Stimulated activated CD4-positive, alpha-beta T cell treated with anti-CD3 and anti-CD28 coated beads, TNF-alpha, amount 100 ng/mL, for 4 hours (primary cell): ENCODE measurements at places on chromosomes 1 and 21.

- DNase-seq, result no peak
Observed at GRCh38 chr1:202806845-202807450, 1.3 kb downstream of the KDM5B start.

DNA sequence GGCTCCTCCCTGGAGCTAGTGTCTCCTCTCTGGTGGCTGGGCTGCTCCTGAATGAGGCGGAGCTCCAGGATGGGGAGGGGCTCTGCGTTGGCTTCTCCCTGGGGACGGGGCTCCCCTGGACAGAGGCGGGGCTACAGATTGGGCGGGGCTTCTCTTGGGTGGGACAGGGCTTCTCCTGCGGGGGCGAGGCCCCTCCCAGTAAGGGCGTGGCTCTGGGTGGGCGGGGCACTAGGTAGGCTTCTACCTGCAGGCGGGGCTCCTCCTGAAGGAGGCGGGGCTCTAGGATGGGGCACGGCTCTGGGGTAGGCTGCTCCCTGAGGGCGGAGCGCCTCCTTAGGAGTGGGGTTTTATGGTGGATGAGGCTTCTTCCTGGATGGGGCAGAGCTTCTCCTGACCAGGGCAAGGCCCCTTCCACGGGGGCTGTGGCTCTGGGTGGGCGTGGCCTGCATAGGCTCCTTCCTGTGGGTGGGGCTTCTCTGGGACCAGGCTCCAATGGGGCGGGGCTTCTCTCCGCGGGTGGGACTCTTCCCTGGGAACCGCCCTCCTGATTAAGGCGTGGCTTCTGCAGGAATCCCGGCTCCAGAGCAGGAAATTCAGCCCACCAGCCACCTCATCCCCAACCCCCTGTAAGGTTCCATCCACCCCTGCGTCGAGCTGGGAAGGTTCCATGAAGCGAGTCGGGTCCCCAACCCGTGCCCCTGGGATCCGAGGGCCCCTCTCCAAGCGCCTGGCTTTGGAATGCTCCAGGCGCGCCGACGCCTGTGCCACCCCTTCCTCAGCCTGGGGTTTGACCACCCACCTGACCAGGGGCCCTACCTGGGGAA is 22.7 kb upstream of the ARF1 start:
- DNase-seq, result peak; percentile 30

DNA sequence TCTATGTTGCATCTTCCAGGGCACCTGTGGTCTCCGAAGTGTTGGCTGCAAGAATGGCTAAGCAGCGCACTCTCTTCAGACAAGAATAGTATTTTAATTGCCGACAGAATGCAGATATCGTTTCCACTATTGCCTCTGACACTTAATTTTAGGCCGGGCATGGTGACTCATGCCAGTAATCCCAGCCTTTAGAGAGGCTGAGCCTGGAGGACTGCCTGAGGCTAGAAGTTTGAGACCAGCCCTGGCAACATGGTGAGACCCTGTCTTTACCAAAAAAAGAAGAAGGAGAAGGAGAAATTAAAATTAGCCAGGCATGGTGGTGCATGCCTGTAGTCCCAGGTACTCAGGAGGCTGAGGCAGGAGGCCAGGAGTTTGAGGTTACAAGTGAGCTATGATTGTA is 306.9 kb downstream of the KIF26B start:
- DNase-seq, result no peak

- no peak for DNase-seq
Observed at GRCh38 chr1:24619376-24619775, 23.7 kb upstream of the SRRM1 start.

- DNase-seq, result no peak
Observed at GRCh38 chr1:4317207-4317606, 337.2 kb upstream of the AJAP1 start.

DNA sequence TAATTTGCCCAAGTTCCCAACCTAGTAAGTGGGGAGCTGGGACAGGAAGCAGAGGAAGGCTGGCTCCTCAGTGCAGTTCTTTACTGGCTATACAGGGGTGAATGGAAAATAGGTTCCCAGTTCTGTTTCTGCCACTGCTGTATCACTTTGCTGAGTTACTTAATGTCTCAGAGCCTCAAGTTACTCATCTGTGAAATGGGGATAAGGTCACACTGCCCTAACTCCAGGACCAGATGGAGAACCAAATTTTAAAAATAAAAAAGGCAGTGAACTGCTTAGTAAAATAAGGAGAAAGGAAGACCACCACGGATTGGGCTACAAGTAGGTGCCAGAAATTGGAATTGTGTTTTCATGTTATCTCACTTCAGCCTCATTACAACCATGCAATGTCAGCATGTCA is 147.8 kb downstream of the OMA1 start:
- DNase-seq, result no peak

- DNase-seq, result no peak
Observed at GRCh38 chr1:41351262-41352151, 9.7 kb upstream of the FOXO6 start.

DNA sequence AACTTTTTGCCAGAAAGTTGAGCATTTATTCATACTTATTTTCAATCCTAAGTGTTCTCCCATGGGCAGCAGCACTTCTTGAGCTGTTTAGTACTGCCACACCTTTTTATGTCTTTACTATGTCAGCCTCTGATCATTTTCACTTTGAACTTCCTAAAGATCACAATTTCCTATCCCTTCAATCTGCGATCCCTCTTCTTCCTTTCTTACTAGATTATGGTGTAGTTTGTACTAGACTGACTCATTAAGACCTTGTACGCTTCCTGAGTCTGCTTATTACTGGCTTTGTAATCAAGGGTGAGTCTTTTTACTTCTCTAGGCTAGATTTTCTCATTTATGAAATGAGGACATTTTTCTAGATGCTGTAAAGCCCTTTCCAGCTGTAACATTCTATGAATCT is 55.1 kb downstream of the LRIG2 start:
- DNase-seq, result no peak

- DNase-seq, result no peak
Observed at GRCh38 chr1:162029157-162029556, 5.5 kb upstream of the OLFML2B start.

DNA sequence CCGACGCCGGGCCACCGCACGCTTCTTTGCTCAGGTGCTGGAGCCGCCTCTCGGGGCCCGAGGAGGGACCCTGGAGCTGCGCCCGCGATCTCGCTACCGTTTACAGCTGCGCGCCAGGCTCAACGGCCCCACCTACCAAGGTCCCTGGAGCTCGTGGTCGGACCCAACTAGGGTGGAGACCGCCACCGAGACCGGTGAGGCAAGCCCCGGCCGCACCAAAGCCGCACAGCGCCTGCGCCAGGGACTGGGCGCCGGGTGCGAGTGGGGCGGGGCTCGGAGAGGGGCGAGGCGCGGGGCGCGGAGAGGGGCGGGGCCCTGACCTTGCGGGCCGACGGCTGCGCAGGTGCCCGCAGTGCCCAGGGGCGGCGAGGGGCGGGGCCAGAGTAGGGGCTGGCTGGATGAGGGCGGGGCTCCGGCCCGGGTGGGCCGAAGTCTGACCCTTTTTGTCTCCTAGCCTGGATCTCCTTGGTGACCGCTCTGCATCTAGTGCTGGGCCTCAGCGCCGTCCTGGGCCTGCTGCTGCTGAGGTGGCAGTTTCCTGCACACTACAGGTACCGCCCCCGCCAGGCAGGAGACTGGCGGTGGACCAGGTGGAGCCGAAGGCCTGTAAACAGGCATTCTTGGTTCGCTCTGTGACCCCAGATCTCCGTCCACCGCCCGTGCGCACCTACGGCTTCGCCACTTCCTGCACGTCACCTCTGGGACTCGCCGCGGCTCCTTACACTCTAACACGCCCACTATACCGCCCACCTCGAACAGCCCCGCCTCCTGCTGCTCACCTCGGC is 9.8 kb upstream of the CDC20 start:
- DNase-seq, result no peak
